ENCODE measurements at places on chromosomes 2 and 18.

- no peak for DNase-seq
Measured at GRCh38 chr2:215238485-215239098, 73.3 kb upstream of the ATIC start.

GRCh38 chr2:197090742-197091367 lies 164.3 kb upstream of the PGAP1 start:
- DNase-seq = no peak

DNA sequence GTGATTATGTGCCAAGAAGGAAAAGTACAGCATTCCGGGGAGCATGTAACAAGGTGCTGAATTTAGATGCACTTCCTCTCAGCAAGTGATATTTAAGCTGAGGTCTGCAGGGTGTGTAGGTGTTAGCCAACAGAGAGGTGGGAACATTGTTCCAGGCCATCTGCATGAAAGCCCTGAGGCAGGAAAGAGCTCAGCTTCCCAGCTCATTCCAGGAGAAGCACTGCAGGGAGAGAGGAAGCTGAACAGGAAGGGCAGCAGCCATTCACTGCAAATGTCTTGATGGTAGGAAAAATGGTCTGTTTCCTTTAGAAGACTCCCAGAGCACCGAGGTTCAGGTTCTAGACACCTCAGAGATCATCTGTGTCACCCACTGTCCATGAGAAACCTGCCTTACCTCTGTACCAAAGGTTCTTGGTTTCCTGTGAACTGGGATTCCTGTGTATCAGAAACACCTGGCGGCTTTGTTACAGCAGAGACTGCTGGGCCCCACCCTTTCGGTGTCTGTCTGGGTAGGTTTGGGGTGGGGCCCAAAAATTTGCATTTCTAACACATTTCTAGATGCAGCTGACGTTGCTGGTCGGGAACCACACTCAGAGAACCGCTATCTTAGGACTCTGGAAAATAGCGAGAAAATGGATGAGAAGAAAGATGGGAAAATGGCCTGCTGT lies 84.0 kb downstream of the RTN4 start:
- DNase-seq = no peak

GRCh38 chr2:41943159-41943558 lies 104.7 kb upstream of the PKDCC start:
- no peak for DNase-seq

GRCh38 chr18:25459814-25460213 lies 107.8 kb upstream of the ZNF521 start:
- no peak for DNase-seq

DNA sequence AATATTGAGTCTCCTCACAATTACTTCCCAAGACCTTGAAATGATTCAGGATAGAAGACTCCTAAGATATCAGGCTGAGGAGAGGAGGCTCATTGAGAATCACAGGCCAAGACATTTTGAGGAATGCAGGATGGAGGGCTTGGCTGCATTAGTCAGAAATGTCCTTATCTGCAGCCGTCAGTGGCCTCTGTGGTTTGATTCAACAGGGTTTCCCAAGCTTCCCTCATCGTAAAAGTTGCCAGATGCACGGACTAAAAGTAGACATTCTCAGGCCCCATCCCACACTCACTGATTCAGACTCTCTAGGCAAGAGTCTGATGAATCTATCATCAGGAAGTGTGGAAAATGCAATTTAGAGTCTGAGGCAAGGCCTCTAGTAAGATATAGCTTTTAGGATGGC lies 34.0 kb upstream of the TMEM178A start:
- no peak for DNase-seq

- no peak for DNase-seq
Measured at GRCh38 chr2:204483608-204484081, 61.6 kb upstream of the PARD3B start.

GRCh38 chr2:191386938-191387536 lies 141.8 kb downstream of the MYO1B start:
- no peak for DNase-seq

DNA sequence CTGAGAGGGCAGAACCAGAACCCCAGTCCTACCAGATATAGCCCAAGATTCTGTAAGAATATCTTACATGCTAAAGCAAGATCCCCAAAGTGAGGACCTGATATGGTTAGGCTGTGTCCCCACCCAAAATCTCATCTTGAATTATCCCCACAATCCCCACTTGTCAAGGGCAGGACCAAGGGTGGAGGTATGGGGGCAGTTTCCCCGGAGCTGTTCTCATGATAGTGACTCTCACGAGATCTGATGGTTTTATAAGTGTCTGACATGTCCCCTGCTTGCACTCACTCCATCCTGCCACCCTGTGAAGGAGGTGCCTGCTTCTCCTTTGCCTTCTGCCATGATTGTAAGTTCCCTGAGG lies 19.9 kb downstream of the TTC32 start:
- DNase-seq = no peak

GRCh38 chr2:128069769-128070168 lies 21.2 kb upstream of the UGGT1 start:
- no peak for DNase-seq

DNA sequence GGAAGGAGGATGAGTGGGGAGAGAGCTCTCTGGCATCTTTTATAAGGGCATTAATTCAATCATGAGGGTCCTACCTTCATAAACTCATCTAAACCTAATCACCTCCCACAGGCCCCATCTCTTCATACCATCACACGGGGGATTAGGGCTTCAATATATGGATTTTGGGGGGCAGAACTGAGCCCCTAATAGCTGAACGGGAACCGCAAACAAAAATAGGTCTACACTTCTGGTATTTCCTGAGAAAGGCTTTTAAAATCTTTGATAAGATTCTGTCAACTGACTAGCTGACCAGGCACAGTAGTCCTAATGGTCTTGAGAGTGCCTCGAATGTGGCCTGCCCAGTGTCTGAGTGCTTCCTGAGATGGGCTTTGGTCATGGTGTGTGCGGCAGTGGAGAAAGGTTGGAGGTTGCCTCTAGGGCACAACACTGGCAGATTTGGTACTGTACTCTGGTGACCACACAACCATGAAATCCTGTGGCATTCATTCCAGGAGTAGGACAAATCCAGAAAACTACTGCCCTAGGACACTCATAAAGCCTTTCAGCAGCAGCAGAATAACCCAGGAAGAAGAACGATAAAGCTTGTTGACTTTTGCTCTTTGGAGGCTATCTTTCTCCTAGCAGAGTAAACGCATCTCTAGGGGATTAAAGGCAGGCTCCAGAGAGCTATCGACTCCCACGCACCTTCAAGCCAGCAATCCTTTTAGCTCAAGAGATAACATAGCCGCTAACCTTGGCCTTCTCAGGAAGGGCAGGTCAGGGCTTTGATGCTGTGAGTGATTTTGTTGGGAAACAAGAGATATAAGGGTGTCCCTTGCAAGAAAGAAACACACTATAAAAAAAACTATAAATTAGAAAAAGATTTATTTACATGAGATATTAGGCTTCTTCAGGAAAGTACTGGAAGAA lies 12.3 kb upstream of the APOB start:
- no peak for DNase-seq

- DNase-seq = no peak
Measured at GRCh38 chr2:208146006-208146405, at the start of gene CRYGB. TSS of gene CRYGB (minus strand) at chr2:208146158. CDS start at chr2:208146120, 38 bp downstream.

- DNase-seq = peak; percentile 15
Measured at GRCh38 chr2:239212121-239212928, 188.5 kb downstream of the HDAC4 start.

GRCh38 chr2:31202833-31203232 lies 14.5 kb downstream of the CAPN14 start:
- no peak for DNase-seq

DNA sequence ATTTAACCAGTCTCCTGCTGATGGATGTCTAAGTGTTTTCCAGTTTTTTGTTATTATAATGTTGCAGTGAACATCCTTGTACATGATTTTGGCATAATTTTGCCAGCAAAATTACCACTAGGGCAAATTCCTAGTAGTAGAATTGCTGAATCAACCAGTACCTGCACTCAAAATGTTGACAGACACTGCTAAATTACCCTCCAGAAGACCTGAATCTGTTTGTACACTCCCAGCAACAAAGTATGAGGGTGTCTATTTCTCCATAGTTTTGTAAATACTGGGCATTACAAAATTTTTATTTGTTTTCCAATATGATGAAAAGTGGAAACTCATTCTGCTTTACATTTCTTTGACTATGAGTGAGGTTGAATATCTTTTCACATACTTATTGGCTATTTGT lies 11.2 kb upstream of the MAT2A start:
- DNase-seq = no peak

GRCh38 chr2:216023055-216023648 lies 9.8 kb upstream of the MREG start:
- no peak for DNase-seq

DNA sequence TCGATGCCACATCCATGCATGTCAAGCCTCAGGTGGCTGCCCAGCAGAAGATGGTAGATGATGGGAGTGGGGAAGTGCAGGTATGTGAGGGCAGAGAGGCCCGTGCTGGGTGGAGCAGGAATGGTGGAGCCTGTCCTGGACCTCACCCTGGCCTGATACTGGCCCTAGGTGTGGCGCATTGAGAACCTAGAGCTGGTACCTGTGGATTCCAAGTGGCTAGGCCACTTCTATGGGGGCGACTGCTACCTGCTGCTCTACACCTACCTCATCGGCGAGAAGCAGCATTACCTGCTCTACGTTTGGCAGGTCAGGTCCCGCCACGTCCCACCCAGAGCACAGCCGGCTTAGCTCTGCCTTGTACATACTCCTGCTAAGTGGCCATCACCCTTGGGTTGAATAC lies 13.0 kb downstream of the VIL1 start:
- DNase-seq = no peak

DNA sequence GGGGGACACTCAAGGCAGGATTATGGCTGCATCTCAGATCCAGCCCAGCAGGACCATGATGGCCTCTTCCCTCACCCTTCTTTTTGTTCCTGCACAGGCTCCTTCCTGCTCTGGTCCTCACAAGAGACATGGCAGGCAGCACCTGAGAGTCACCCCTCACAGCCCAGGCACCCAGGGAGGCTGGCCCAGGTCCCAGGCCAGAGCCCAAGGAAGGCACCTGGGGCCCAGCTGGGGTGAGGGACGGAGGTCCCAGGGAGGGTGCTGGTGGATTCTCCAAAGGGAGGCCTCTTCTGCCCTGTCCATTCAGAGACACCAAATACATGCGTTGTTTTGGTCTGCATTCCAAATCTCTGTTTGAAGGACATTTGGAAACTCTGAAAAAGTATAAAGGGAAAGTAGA lies 285.4 kb upstream of the HS6ST1 start:
- no peak for DNase-seq

- DNase-seq = no peak
Measured at GRCh38 chr2:66729416-66730330, 294.7 kb downstream of the MEIS1 start.

- DNase-seq = no peak
Measured at GRCh38 chr2:174607989-174608865, 10.6 kb upstream of the WIPF1 start.

DNA sequence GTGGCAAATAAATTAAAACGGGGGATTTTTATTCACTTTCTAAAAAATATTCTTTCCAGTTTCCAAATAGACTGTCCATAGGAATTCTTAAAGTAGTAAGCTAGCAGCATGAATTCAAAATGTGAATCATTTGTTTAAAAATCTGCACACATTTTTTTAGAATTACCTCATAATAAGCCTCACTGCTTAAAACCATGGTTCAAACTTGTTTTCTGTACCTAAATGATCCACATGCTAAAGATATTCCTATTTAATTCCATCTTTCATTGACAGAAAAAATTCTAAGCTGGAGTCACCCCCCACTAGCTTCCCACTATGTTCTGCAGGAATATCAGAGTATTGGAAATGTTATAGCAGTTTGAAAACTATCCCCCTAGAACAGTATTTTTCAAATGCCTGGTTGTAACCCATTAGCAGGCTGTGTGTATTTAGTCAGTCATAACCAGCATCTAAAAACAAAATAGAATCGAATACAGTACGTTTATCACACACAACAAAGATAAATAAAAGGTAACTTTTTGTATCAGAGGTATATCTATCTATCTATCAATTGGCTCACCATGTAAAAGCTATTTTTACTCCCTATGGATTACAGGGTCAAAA lies 11.2 kb upstream of the IKZF2 start:
- no peak for DNase-seq

- DNase-seq = no peak
Measured at GRCh38 chr2:235829726-235830125, 335.9 kb downstream of the AGAP1 start.
